8988T (cell line): ENCODE measurements at places on chromosomes 1 and 21.

DNA sequence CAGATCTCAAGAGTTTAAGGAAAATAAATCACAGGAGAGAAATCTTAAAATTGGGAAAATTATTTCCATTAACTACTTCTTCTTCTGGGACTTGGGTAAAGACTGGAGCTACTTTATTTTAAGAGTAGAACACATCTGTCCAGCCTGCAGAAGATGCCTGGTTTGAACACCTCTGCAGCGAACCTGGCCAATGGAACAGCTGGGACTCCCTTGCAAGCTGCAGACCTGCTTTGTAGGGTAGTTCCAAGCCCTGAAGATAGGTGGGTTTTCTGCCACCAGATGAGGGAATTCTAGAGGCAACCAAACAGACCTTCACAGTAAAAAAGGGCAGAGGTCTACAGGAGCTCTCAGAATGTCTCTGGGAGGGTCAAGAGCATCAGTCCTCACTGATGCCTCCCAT lies 86.5 kb upstream of the CACNA1E start:
- no peak for DNase-seq

- peak; percentile 28 for DNase-seq
Measured at GRCh38 chr1:1599935-1600860, at the start of gene FNDC10. FNDC10 (minus strand) TSS chr1:1600135; CDS start chr1:1600015, 120 bp downstream.

- no peak for DNase-seq
Measured at GRCh38 chr1:234969581-234970400, 158.8 kb downstream of the TOMM20 start.

DNA sequence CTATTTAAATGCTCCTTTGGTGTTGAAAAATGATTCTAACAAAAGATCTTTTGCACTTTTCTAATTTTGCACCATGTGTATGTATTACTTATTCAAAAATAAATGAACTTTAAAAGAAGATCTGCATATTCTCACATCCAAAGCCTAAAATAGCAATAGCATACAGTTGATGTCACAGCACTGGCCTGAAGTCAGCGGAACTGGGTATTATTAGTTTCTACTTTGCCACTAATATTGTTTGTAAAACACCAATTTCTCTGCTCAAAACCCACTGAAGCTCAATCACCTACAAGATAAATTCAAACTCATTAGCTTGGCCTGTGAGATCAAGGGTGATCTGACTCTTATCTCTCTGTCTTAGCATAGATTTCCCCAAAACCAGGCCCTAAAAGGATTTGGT lies 34.5 kb upstream of the BCAR3 start:
- DNase-seq: no peak
